AG10803 (cell line): ENCODE measurements at places on chromosomes 12 and 14.

DNA sequence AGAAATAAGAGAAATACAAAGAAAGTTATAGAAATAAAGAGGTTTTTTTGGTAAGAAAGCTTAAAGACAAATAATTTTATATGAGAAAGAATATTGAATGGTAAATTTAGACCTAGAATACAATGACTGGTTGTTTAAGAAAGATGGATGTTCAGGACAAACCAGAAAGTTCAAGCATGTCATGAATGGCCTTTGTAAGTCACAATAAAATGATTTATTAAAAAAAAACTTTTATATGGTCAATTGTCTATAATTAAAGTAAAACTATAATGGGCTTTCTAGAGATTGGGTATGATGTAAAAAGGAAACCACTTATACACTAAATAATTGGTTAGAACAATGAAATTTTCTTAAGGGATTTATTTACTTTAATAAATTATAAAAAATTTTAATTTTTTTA lies 19.8 kb upstream of the CAPRIN2 start:
- DNase-seq, result no peak

- peak; percentile 66 for DNase-seq
Observed at GRCh38 chr14:59126714-59127436, 61.6 kb upstream of the DAAM1 start.

- DNase-seq, result no peak
Observed at GRCh38 chr14:96417254-96417653, 25.3 kb downstream of the AK7 start.

DNA sequence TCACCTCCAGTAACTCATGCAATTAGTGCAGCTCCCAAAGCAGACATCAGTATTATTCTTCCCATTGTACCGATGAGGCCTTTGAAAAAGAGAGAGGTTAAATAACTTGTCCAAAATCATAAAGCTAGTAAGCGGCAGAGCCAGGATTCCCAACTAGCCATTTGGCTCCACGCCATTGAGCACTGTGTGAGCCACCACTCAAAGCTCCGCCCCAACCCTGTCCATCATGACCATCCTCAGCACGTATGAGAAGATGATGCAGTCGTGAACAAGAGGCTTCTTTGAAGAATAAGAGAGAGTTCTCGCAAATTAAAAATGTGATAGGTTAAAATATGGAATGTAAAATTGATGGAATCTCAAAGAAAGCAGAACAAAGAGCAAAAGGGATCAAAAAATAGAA lies 14.6 kb downstream of the CLMN start:
- no peak for DNase-seq

GRCh38 chr12:57377103-57377840 lies 53.6 kb downstream of the R3HDM2 start:
- DNase-seq, result no peak

- no peak for DNase-seq
Observed at GRCh38 chr12:65785500-65785899, 38.8 kb upstream of the HMGA2 start.

GRCh38 chr12:107522692-107523477 lies 162.7 kb upstream of the PWP1 start:
- no peak for DNase-seq

GRCh38 chr12:84727961-84728360 lies 184.6 kb downstream of the SLC6A15 start:
- no peak for DNase-seq

GRCh38 chr14:39315859-39316444 lies 82.2 kb downstream of the MIA2 start:
- no peak for DNase-seq

GRCh38 chr14:94180655-94181271 lies 6.6 kb downstream of the PPP4R4 start:
- DNase-seq, result peak; percentile 44

- DNase-seq, result peak; percentile 83
Observed at GRCh38 chr14:96095581-96096476, 56.7 kb downstream of the C14orf132 start.

- DNase-seq, result peak; percentile 54
Observed at GRCh38 chr12:122888232-122888752, 7.6 kb downstream of the VPS37B start.

DNA sequence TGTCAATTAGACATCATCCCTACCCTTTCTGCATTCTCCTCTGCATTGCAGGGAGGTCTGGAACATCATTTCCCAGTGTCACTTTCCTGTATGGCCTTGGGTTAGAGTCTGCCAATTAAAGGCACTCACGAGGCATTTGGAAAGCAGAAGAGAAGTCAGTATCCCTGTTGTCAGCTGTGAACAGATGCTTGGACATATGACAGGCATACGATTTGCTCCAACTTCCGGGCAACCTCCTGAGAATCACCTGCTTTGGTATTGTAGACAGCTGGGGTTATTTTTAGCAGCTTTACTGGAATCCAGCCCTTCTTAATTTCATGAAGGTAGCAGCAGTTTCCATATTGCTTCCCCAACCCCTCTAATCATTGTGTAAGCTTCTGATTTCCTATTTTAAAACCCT lies 88.7 kb upstream of the DHRS4 start:
- no peak for DNase-seq

- peak; percentile 91 for DNase-seq
Observed at GRCh38 chr14:103657471-103657870, 28.5 kb downstream of the KLC1 start.

DNA sequence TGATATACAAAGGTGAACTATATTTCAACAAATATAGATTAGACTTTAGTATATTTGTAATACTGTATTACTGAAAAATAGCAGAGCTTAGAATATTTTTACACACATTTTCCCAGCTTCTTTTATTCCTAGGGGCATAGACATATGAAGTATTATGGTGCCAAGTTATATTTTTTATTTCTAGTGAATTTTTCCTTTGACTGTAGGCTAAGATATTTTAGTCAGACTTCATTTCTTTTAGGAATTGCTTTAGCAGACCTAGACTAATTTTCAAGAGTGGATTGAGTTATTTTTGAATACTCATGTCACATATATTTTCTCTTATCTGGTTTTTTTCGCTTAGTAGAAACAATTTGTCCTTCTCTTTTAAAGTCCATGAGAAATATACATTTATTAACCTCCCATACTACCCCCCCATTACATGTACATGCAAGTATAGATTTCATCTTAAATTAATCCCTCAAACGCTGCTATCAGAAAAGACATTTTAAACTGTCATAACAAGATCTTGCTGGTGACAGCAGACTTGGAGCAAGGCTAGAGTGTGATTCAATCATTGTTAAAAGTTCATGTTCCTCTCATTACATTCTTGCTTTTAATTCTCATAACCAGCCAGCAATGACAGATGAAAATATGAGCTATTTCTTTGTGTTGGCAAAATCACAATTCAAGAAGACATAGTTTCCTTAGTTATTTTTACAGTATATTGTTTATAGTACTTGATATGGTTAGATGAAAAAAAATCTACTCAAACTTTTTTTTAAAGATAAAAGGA lies 456.1 kb downstream of the AEBP2 start:
- no peak for DNase-seq

DNA sequence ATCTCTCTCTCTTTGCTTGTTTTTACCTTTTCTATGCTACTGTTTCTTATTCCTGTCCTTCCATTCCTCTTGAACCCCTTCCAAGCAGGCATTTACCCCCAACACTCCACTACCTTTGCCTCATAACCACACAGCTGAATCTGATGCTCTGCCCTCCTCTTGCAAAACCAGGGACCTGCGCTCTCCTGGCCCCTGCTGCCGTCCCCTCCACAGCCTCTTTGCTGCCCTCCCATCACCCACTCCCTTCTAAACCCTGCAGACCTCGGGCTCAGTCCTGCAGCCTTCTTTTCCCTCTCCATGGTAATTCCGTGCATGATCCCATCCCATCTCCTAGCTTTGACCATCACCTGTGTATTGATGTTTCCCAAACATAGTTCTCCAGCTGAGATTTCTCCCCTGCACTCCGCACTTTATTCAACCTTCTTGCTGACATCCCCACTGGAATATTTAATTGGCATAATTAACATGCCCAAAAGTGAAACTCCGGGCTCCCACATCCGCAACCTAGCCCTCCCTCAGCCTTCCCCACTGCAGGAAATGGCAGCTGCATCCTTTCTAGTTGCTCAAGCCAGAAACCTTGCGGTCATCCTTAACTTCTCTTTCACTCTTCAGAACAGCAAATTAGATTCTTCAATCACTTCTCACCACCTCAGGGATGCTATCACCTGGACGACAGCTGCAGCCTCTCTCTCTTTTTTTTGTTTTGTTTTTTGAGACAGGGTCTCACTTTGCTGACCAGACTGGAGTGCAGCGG lies 16.0 kb downstream of the FIGNL2 start:
- no peak for DNase-seq

DNA sequence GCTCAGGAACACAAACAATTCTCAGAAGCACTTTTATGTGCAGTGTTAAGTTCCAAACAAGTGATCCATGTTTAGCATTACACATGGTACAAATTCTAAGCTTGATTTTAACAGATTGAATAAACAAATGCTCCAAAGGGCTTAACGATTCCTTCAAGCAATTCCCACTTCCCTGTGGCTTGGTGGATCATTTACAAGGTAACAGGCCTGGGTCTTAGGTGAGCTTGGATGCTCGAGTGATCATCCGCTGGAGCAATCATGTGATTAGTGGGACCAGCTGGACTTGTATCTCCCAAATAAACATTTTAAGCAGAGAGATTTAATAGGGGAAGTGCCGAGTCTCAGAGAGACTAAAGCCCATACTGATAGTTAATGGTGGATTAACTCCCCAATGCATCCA lies 70.7 kb downstream of the CALM1 start:
- DNase-seq, result no peak

DNA sequence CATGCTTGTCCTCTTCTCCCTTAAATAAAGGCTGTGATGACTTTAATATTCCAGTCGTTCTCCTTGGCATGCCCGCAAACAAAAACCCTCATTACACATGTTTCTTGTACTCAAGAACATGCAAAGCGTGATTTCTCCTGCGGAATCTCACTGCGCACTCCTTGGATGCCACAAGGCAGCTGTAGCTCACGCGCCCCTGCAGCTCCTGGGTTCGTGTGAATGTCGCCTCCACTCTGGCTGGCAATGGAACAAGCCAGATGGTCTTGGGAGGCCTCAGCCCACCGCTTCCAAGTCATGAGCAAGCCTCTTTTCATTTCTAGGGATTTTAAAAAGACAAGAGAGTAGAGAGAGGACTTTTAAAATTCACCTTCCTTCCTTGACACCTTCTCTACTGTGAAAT lies 403.8 kb downstream of the PCNX1 start:
- DNase-seq, result peak; percentile 60

DNA sequence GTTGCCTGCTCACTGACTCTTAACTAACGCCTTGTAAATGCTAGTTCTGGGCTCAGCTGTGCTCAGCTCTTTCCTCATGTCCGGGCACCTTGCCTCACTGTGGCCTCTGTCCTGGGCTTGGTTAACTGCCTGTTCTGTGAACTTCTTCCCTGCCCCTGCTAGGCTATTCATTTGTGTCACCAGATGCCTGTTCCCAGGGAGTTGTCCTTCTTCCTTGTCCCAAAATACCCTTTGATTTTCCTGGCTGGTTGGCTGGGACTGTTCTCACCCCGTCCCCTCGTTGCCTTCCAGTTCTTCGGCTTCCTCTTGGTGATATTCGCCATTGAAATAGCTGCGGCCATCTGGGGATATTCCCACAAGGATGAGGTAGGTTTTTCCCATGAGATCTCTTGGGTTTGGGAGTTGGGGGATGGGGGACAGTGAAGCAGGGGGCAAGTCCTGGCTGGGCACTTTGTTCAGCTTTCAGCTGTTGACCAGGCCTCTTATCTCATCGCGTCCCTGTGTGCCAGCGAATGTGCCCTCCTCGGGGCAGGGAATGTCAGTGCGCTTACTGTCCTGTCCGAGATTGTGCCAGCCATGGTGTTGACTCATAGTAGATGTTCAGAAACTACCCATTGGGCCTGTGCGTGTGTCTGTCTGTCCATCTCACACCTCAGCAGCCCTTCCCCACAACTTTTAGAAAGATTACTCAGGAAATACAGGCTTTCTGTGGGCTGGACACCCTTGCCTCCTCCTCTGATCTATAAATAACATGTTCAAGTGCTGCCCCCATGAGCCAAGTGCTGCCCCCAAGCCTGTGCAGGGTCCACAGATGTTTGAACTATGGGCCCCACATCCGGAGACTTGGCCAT lies 33.1 kb downstream of the CD9 start:
- DNase-seq, result no peak

GRCh38 chr12:89177802-89178395 lies 174.4 kb downstream of the DUSP6 start:
- no peak for DNase-seq

DNA sequence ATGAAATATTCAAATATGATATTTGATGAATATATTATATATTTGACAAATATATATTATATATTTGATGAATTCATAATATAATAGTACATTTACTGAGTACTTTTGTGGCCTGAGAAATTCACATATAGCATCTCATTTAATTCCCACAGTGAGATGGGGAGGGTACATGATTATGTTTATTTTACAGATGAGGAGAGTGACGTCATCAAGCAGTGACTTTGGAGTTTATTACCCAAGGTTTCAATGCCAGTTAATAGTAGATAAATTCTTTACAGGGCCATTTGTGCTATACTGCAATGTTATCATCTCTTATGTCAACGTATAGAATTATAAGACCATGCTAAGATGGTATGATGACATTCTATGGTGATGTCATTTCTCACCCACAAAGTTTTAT lies 352.7 kb downstream of the TMTC2 start:
- no peak for DNase-seq

DNA sequence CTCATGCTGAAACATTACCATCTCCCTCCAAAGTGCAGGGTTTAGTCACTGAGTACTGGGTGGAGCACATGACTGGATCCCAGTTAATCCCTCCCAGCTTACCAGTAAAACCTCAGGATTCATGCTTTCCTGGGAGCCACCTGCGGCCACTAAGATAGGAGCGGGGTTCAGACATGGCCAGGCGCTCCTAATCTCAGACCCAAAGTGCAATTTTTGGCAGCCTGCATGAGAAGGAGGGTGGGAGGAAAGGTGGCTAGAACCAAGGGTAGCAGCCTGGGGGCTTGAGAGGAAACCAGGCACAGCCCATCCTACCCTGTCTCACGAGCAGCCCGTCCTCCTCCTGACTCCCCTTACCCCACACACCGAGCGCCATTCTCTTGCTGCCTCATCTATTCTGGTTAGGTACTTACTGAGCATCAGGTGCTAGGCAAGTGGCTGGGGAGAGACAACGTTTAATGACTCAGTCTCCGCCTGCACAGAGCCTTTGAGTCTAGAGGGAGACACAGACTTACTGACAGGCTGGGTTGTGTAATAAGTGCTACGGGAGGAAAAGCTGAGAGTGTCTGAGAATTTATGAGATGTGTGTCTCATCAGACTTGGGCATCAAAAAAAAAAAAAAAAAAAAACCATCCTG lies 9.9 kb downstream of the GPRC5A start:
- peak; percentile 91 for DNase-seq

GRCh38 chr14:91228112-91229004 lies 16.1 kb downstream of the GPR68 start:
- DNase-seq, result peak; percentile 40

- DNase-seq, result no peak
Observed at GRCh38 chr12:102052192-102053061, 9.4 kb downstream of the WASHC3 start.

DNA sequence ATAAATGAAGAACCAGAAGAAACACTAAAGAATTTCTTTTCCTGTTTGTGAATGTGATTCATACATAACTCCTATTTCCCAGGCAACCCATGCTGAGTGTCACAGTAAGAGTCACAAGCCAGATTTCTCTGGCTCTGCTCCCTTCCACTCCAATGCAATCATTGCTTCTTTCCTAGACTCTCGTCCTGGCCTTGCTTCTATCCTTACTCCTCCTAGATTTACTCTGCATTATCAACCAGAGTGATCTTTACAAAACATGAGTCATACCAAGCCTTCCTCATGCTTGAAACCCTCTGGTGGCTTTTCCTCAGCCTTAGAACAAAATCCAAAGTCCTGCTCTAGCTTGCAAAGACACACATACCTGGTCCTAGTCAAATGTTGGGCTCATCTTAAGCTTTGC lies 13.3 kb downstream of the IL22 start:
- DNase-seq, result peak; percentile 84

- no peak for DNase-seq
Observed at GRCh38 chr12:30977124-30977523, 50.6 kb downstream of the TSPAN11 start.
